ENCODE measurements at places on chromosomes 2 and 18.
A peak's percentile ranks its signal among the peaks of the same experiment; 100 is the strongest.

- DNase-seq = no peak
These were observed 133.4 kb downstream of the CABLES1 start for GRCh38 chr18:23268641-23269040.

DNA sequence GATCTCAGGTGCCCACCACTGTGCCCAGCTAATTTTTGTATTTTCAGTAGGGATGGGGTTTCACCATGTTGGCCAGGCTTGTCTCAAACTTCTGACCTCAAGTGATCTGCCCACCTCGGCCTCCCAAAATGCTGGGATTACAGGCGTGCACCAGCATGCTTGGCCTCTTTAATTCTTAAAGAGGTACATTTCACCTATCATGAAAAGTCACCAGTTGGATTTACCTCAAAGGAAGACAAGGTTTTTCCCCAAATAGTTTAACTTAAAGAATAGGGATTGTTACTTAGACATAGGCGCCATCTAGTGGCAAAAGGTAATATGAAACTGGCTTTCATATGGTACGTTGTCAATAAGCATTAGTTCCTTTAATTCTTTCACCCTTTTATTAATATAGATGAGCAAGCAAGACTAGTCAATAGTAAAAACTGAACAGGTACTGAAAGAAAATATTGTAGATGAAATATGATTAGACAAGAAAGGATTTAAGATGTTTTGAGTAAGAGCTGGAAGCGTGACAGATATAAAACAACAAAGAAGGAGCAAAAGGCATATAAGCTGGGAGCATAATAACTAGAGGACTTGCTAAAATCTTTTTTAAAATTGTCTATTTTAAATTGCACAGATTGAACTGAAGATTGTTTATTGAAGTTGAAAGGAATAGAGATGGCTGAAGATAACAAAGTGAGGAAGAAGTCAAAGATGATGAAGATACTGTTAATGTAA is 35.0 kb upstream of the PSMD14 start:
- DNase-seq = peak; percentile 63

- no peak for DNase-seq
These were observed 46.3 kb downstream of the TNFRSF11A start for GRCh38 chr18:62371436-62371835.

DNA sequence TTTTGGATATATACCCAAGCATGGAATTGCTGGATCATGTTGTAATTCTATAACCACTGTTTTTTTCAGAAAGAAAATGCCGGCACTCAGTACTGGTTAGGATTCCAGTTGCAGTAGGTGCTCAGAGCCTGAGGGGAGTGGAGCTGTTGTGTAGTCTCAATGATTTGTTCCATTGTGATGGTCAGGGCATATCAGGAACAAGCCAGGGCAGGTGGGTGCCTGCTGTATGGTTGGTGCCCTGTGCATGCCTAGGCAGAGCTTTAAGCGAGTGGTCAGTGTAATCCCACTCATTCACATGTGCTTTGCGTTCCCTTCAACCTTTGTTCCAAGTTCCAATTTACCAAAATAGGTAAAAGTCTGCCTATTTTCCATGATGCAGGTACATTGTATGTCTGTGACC is 100.9 kb downstream of the FHOD3 start:
- DNase-seq = no peak

DNA sequence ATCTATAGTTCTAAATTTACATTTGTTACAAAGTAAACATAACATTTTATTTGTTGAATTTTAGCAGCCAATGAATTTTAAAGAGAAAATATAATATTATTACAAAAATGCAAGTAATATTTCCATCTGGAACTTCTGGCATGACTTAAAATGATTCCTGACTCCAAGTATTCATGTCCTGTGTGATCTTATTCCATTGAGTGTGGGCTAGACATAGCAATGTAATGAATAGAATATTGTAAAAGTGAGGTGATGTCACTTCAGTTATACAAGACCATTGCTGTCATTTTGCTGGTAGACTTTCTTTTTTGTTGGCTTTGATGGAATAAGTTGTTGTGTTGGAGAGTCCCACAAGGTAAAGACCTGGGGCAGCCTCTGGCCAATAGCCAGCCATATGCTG is 912.2 kb upstream of the PIK3C3 start:
- peak; percentile 48 for DNase-seq

DNA sequence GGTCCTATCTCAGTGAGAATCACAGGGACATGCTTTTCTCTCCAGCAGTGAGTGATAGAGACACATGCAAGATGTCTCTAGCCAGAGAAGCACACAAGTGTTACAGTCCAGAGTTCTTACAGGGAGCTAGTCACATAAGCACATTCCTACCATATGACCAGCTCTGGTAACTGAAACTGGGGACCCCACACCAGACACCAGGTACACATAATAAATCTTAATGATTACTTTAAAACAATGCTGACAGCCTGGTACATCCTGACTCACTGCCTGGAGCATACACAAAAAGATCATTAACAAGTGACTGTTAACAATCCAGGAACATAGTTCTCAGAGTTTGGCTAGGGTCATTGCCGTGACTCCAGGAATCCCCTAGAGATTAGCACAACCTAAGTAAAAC is 53.6 kb downstream of the GALNT1 start:
- peak; percentile 75 for DNase-seq

- peak; percentile 46 for DNase-seq
These were observed 556.9 kb upstream of the SETBP1 start for GRCh38 chr18:44123743-44124142.

GRCh38 chr18:8117006-8117371 is 492.2 kb upstream of the RAB12 start:
- DNase-seq = no peak

- no peak for DNase-seq
These were observed 26.0 kb upstream of the FOSL2 start for GRCh38 chr2:28366496-28367282.

DNA sequence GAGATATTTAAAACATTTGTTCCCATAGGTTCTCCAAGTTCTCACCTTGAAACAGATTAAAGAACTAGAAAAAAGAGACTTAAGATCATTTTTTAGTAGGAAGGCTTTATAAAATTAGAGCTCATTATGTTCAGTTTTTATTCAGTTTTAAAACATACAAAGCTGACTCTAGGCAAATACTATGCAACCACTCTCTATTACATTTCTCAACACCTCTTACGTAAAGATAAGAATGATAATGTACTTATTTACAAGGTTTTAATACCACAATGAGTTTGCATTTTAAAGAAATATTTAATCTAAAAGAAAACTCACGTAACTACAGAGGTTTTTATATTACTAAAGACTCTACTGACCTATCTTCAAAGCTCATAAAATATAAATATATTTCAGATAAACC is 68.8 kb downstream of the TMEM131 start:
- no peak for DNase-seq

- DNase-seq = no peak
These were observed 108.2 kb upstream of the MYCN start for GRCh38 chr2:15832030-15832709.

- no peak for DNase-seq
These were observed 322.3 kb upstream of the EPAS1 start for GRCh38 chr2:45974762-45975408.

- DNase-seq = no peak
These were observed 139.9 kb upstream of the DOCK10 start for GRCh38 chr2:225182126-225182525.

DNA sequence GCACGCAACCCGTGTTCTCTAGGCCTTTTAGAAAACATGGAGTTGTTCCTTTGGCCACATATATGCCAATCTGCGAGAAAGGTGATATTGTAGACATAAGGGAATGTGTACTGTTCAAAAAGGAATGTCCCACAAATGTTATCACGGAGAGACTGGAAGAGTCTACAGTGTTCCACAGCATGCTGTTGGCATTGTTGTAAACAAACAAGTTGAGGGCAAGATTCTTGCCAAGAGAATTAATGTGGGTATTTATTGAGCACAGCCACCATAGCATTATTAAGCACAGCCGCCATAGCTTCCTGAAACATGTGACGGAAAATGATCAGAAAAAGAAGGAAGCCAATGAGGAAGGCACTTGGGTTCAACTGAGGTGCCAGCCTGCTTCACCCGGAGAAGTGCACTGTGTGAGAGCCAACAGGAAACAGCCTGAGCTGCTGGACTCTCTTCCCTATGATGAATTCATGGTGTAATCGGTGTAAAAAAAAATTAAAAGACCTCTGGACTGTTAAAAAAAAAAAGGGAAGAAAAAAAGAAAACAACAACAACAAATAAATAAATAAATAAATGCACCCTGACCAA is 29.0 kb upstream of the REL start:
- DNase-seq = no peak

DNA sequence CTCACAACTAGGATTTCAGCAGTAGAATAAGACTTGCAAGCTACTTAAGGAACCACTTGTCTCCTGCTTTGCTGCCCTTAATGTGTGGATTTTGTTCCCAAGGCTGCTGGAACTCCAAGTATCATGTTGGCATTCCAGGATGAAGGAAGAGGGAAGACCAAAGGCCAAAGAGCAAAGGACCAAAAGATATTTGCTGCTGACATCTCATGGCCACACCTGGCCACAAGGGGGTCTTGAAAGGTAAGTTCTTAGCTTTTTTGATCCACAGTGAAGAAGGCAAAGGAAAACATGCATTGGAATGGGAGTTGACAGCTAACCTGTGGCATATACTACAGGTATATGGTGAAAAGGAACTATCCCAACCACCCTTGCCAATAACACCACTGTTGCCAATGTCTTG is 3.9 kb upstream of the MATN3 start:
- DNase-seq = no peak

DNA sequence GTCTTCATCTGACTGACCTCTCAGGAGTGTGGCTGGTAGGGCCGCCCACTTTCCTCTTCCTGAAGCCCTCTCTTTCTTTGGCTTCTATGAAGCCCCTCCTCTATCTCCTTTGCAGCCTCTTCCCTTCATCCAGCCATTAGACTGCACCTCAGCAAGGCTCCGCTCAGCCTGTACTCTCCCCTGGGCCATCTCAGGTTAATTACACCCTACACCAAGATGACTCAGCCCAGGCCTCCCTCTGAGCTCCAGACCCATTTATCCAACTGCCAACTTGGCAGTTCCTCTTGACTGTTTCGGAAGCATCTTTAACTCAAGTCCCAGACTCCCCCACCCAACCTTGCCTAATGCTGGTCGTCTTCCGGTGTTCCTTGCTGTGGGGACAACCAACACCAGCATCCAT is 5.8 kb upstream of the WNT6 start:
- DNase-seq = peak; percentile 62

DNA sequence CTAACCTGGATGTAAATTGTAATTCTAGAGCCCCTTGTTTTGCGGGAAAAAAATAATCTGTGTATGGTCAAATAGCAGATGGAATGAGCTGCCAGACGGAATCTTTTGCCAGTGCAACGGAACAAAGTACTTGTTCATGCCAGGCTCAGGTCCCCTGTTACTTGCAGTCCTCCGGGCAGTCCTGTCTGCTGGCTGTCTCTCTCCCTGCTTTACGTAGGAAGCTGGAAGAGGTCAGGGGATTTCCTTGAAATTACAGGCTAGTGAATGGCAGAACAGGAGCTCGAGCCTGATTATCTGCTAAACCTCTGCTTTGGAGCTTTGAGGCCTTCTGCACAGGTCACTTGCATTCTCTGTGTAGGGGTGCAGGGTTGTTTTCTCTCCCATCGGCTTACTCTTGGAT is 54.8 kb downstream of the LRRFIP1 start:
- DNase-seq = no peak

DNA sequence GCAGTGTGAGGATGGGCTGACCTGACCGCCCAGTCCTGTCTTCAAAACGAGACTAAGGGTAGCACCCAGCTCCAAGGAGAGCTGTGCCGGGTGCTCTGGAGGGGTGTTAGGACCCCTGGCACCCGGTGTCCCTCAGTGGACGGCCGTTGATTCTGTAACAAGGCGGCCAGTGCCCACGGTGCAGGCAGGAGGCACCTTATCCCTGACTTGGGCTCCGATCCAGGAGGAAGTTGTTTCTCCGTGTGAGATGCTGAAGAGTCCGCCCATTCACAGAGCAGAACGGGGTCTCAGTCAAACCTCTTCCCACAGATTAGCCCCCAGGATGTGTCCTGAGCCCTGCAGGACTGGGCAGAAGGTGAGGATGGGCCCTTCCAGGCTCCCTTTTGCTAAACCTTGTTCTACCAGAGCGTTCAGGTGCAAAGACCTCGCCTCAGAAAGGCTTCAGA is 123.0 kb downstream of the NFATC1 start:
- no peak for DNase-seq

- DNase-seq = no peak
These were observed 652.6 kb downstream of the BCL11A start for GRCh38 chr2:59900728-59901452.

- no peak for DNase-seq
These were observed 135.0 kb downstream of the INHBB start for GRCh38 chr2:120480903-120481445.

GRCh38 chr2:217972490-217972889 is 30.3 kb downstream of the TNS1 start:
- no peak for DNase-seq

DNA sequence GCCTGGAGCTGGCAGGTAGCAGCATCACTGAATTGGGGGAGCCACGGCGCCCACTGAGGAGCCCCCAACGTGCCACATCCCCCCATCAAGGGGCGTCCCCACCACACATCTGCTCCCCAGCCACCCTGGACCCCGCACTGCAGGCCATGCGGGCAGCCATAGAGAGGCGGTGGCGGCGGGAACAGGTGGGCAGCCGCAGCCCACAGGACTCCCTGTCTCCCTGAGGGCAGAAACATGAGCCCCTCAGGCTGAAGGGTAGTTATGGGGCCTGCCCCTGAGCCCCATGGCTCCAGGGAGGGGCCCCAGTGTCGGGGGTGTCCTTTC is 26.6 kb downstream of the CROCC2 start:
- DNase-seq = no peak

GRCh38 chr2:200839513-200839912 is 24.9 kb downstream of the CLK1 start:
- no peak for DNase-seq

GRCh38 chr2:71736986-71737385 is 283.6 kb downstream of the DYSF start:
- DNase-seq = no peak

GRCh38 chr18:78981989-78982620 is 2.5 kb downstream of the SALL3 start:
- no peak for DNase-seq

DNA sequence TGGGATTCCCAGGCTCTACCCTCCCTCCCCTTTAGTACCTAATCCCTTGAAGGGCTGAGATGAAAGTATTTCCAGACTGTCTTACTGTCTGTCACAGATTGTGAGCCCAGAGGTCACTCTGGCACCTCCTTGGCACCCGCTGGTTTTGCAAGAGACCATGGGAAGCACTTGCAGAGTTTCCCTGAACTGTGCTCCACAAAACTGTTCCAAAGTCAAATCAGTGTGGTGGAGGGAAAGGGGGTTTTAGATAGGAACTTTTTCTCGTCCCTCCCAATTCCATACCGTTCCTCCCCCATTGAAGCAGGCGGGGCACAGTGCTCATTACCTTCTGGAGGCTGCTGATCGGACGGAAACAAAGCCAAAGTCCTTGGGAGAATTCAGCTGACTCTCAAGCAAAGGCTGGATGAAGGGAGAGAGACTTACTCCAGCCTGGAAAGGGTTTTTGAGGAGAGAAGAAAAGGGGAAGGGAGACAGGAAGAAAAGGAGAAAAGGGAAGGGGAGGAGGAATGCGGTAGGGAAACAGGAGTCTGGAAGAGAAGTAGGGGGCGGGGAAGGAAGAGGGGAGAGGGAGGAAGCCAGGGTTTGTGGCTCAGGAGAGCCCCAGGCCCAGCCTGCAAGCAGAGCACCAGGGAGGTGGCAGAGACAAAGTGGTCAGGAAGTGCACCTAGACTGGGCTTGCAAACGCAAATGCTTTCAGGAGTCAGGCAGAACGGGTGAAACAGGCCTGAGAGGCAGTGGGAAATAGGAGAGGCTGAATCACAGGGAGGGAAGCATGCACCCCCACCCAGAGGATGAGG is 88.4 kb upstream of the SP3 start:
- no peak for DNase-seq

- no peak for DNase-seq
These were observed 149.5 kb downstream of the SPP2 start for GRCh38 chr2:234199996-234200395.

All from fibroblast of upper back skin (primary cell).